Activated CD8-positive, alpha-beta T cell treated with anti-CD3 and anti-CD28 coated beads, Interleukin-2, amount 10 ng/mL, durations not matched to agents 7 days and 5 days (primary cell): ENCODE measurements at places on chromosomes 12 and 14. TPM values are rescaled to one million over a fixed set of nuclear protein-coding genes. Genes with fewer than 3 reads are reported as not detected.

The TMEM117 gene
- total RNA-seq = 0.86 TPM

DNA sequence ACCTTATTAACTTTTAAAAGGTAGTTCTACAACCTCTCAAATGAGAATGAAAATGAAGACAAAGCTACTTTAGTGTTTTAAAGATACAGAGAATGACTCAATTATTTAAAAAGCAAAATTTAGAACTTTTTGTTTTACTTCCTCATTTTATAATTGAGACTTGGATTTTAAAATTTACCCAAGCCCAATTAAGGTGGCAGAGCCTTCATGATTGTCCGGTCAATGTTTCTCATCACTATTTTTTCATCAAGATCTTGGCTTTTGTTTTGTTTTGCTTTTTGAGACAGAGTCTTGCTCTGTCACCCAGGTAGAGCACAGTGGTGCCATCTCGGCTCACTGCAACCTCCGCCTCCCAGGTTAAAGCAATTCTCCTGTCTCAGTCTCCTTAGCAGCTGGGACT, 32.7 kb downstream of the PPP4R3A start:
- no peak for DNase-seq

- DNase-seq = no peak
Measured at GRCh38 chr12:92803903-92804302, 101.1 kb downstream of the PLEKHG7 start.

- no peak for DNase-seq
Measured at GRCh38 chr14:38309522-38310277, 53.8 kb upstream of the CLEC14A start.

DNA sequence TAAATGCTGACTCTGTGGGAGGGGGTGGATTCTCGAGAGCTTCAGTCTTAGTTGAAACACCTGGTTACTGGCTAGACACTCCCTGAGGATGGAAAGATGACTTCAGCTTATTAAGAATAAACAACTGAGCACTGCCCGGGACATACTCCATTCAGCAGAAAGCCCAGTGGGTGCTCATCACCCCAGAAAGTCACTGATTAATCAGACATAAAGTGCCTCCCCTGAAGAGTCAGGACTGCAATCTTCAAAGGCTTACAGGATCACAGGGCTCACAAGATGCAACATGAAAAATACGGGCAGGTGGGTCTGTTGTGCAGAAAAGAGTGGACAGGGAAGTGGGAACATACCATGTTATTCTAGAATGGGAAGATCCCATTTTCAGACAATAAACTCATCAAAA, 207.0 kb downstream of the CALM1 start:
- DNase-seq = no peak

DNA sequence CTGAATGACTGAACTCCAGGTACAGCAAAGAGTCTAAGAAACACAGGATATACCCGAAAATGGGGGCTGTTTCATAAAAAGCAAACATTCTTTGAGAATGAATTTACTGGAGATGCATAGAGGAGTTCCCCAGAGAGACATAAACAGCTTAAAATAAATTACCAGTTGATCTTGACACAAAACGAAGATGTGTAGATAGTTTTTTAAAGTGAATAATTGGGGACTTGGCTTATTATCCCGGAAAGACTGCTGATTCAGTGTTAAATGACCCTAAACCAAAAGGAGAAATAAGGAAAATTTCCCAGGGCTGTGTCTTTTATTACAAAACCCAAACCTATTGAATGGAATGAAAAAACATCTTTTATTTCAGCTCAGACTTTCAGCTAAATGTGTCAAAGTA, 1052.8 kb upstream of the TMEM132C start:
- DNase-seq = no peak

GRCh38 chr14:105622329-105622955, 96.1 kb downstream of the TMEM121 start:
- no peak for DNase-seq

- peak; percentile 52 for DNase-seq
Measured at GRCh38 chr12:130281153-130281799, 56.4 kb upstream of the PIWIL1 start.

GRCh38 chr12:53220694-53221202, 11.3 kb downstream of the RARG start:
- DNase-seq = peak; percentile 91

GRCh38 chr12:105279460-105280056, 43.6 kb upstream of the APPL2 start:
- DNase-seq = peak; percentile 70

DNA sequence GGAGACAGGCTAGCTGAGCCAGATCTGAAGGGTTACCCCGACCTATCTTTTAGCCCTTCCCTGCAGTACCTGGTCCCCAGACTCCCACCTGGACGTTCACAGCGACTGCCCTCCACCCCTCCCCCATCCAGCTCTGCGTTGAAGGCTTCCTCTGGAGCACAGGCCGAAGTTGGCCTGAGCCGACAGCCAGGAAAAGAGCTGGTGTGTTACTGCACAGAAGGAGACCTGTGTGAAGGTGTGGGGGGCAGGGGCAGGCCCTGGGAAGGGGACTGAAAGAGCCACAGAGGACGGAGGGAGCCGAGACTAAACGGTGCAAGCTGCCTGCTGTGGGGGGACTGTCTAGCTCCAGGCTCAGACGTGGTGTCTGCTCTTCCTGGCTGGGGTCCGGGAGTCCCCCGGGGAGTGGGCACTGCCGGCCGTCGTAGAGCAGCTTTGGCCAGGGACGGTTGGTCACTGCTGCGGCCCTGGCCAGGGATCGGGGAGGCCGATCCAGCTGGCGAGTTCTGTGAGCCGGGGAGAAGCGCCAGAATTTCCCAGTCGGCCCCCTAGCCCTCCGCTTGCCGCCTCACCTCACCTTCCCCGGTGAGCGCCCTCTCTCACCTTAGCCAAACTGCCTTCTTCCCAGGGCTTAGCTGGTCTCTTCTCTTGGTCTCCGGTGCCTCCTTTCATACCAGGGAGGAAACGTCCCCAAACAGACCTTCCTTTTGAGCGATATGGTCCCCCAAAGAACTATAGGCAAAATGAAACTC, 899 bp upstream of the COL2A1 start:
- no peak for DNase-seq

- no peak for DNase-seq
Measured at GRCh38 chr14:92704036-92704804, 44.2 kb downstream of the LGMN start.

- no peak for DNase-seq
Measured at GRCh38 chr14:36096090-36096489, 80.4 kb downstream of the PTCSC3 start.
